ENCODE measurements at places on chromosomes 1 and 21.

DNA sequence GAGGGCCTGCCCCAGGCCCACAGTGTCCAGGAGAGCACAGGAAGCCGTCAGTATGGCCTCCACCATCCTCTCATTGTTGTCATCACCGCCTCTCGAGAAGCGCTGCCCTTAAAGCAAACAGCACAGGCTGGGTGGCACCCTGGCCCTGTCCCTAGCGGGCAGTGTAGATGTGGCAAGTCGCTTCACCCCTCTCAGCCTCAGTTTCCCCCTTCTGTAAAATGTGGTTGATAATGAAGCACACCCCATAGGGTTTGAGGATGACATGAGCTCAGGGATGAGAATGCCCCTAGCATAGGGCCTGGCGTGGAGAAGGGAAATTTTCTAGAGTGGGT is 13.4 kb downstream of the PLA2G2F start:
- H3K4me3 ChIP-seq: no peak overlapping the region
- H3K36me3 ChIP-seq: no peaks in the 10 kb centered on the region
- no peaks in the 10 kb centered on the region for H3K27me3 ChIP-seq
- DNase-seq: no peak
- peaks cover 14% of the 10 kb centered on the region for H3K4me1 ChIP-seq

- DNase-seq: no peak
- no peak overlapping the region for H3K4me3 ChIP-seq
- no peak overlapping the region for H3K27ac ChIP-seq
Measured at GRCh38 chr1:166789286-166789685, 50.0 kb upstream of the POGK start.

DNA sequence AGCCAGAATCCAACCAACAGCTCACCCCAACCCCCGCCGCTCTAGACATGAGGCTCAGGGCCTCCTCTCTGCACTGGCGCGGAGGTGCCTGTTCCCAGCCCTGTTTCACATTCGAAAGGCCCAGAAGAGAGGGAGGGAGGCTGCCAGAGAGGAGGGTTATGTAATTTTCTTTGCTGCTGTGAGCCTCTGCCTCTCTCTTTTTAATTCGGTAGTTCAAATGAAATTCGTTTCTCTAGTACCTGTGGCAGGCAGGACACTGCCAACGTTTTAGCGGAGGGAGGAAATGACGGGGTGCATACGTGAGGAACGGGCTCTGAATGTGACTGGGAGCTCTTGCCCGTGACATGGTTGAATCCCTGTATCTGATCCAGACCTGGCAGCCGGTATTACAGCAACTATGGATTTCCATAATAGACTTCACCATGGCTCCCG is 9.4 kb downstream of the PRDM16 start:
- peaks cover 17% of the 10 kb centered on the region for H3K27me3 ChIP-seq
- no peak for DNase-seq
- H3K4me3 ChIP-seq: no peak overlapping the region
- H3K4me1 ChIP-seq: no peaks in the 10 kb centered on the region

- H3K27me3 ChIP-seq: no peaks in the 10 kb centered on the region
- peaks cover 4% of the 10 kb centered on the region for H3K36me3 ChIP-seq
- peaks cover 34% of the 10 kb centered on the region for H3K4me1 ChIP-seq
Measured at GRCh38 chr1:20663969-20664715, 3.0 kb upstream of the DDOST start.

DNA sequence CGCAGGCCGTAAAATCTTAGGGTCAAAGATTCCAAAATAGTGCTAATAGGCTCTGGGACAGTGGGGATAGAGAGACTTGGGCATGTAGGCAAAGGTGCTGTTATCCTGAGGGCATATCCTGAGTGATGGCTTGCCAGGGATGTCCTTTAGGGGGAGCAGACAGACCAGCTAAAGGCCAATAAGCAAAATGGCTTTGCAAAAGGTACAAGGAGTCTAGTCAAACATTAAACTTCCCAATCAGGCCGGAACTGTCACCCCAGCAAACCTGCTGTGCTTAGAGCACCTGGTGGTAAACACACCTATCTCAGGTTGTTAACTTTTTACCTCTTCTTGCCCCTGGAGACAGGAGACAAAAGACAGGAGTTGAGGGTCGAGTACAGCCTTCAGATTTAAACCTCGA is 49.1 kb downstream of the TRABD2B start:
- H3K36me3 ChIP-seq: no peaks in the 10 kb centered on the region
- H3K27me3 ChIP-seq: no peaks in the 10 kb centered on the region
- H3K4me1 ChIP-seq: no peaks in the 10 kb centered on the region
- no peak for DNase-seq
- H3K27ac ChIP-seq: no peak overlapping the region

DNA sequence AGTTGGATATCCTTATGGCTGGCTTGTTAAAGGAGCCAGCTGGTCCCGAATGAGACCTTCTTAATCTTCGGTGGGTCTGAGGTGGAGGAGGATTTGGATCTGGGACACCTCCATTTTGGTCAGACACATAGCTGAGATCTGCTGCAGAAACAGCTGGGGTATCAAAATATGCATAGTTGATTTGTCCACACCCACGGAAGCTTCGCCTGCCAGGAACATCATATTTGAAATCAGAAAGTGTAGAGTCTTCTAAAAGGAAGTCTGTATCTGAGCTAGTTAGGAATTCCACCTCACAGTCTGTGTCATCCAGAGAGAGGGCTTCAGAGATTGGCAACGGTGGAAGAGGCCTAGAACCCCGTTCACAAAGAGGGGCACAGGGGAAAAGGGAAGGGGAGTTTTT is 12.3 kb downstream of the ERRFI1 start:
- H3K36me3 ChIP-seq: no peaks in the 10 kb centered on the region
- no peak for DNase-seq
- H3K27me3 ChIP-seq: peaks cover 20% of the 10 kb centered on the region
- H3K4me3 ChIP-seq: no peak overlapping the region

DNA sequence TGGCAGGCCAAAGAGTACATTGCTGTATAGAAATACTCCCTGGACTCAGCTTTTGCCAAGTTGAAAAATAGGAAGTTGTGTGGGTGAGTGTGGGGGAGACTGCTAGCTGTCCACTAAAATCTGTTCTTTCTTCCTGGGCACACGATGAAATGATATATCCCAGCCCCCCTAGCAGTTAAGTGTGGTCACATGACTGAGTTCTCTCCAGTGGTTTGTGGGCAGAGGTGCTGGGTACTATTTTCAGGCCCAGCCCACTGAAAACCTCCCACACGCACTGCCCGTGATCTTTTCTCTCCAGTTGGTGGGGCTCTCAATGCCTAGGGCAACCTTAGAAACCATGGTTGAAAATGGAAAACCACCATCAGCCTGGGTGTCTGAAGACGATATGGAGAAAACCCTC is 119.7 kb upstream of the LMO4 start:
- no peak overlapping the region for H3K27ac ChIP-seq
- H3K4me3 ChIP-seq: no peak overlapping the region
- no peaks in the 10 kb centered on the region for H3K36me3 ChIP-seq
- no peak for DNase-seq

DNA sequence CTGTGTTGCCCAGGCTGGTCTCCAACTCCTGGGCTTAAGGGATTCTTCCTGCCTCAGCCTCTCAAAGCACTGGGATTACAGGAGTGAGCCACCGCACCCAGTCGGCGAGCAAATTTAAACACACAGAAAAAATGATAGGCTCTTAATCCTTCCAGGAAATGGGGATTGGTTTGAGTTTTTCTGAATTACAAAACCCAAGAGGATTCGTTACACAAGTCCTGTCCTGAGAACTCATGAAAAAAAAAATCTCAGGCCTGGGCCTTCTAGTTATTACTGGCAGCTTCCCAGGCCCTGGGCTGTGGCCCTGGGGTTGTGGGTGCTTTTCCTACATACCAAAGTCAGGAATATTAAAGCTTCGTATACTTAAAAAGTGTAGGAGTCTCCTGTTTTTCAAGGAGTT is 6.3 kb upstream of the IFNGR2 start:
- H3K4me1 ChIP-seq: peaks cover 18% of the 10 kb centered on the region

GRCh38 chr1:242435200-242435599 is 89.3 kb downstream of the PLD5 start:
- H3K4me1 ChIP-seq: no peaks in the 10 kb centered on the region
- no peaks in the 10 kb centered on the region for H3K36me3 ChIP-seq
- no peak overlapping the region for H3K4me3 ChIP-seq
- peaks cover 27% of the 10 kb centered on the region for H3K27me3 ChIP-seq

- H3K27me3 ChIP-seq: no peaks in the 10 kb centered on the region
- no peaks in the 10 kb centered on the region for H3K36me3 ChIP-seq
- no peak overlapping the region for H3K4me3 ChIP-seq
Measured at GRCh38 chr1:205783904-205784303, 8.6 kb upstream of the RAB29 start.

Data from naive thymus-derived CD8-positive, alpha-beta T cell (primary cell).